Thymus (tissue), 14 donors: ENCODE measurements at places on chromosomes 7 and 10. TPM values are rescaled to one million over a fixed set of nuclear protein-coding genes. Genes with fewer than 3 reads are reported as not detected.

Gene PLEKHA8
- 5.7 TPM for total RNA-seq

Gene FXYD4
- 0.14 TPM for total RNA-seq

Gene NPC1L1
- total RNA-seq = under 0.01 TPM

Gene CHST15
- total RNA-seq = 12.4 TPM

Gene DNAJC12
- 4.4 TPM for total RNA-seq

Gene PAX4
- total RNA-seq = not detected

Gene TMEM139
- total RNA-seq = 0.19 TPM

Gene OR2A12
- total RNA-seq = not detected

Gene KLF14
- 0.05 TPM for total RNA-seq

Gene CFAP43
- 0.52 TPM for total RNA-seq

Gene SLC26A3
- 0.09 TPM for total RNA-seq

Gene HOXA6
- total RNA-seq = 0.33 TPM

Gene FAS
- total RNA-seq = 36.8 TPM

Gene ZNF365
- 0.19 TPM for total RNA-seq

Gene ZNF735
- total RNA-seq = not detected

Gene PPP1R17
- 0.14 TPM for total RNA-seq

Gene CALHM1
- 0.09 TPM for total RNA-seq

Gene IL15RA
- 5.5 TPM for total RNA-seq

Gene GHRHR
- 0.42 TPM for total RNA-seq

Gene EVX1
- total RNA-seq = not detected

Gene RGR
- total RNA-seq = not detected

Gene MEOX2
- 4.4 TPM for total RNA-seq

Gene CRPPA
- 1.4 TPM for total RNA-seq

Gene HDAC9
- 12.2 TPM for total RNA-seq
